NCI-H526 treated with DMSO at 0.1 percent for 48 hours (cell line): ENCODE measurements at places on chromosomes 5 and 9.

DNA sequence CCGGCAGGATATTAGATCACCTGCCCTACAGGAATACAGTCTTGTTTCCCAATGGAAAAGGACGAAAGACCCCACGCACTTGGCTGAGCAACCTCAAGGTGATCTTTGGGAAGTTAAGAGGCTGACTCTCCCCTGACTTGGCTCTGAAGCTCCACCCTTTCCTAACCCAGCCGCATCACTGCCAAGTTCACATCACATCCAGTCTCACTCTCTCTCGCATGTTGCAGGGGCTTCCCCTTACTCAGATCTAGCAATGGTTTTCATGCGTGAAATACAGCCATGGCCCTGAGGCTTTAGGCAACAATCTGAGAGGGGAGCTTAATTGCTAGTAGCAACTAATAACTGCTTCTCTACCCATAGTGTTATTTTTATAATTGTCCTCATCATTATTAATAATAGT lies 211.6 kb downstream of the DOCK8 start:
- DNase-seq = no peak

- DNase-seq = no peak
These were observed 39.4 kb downstream of the CTNNAL1 start for GRCh38 chr9:108973895-108974294.

DNA sequence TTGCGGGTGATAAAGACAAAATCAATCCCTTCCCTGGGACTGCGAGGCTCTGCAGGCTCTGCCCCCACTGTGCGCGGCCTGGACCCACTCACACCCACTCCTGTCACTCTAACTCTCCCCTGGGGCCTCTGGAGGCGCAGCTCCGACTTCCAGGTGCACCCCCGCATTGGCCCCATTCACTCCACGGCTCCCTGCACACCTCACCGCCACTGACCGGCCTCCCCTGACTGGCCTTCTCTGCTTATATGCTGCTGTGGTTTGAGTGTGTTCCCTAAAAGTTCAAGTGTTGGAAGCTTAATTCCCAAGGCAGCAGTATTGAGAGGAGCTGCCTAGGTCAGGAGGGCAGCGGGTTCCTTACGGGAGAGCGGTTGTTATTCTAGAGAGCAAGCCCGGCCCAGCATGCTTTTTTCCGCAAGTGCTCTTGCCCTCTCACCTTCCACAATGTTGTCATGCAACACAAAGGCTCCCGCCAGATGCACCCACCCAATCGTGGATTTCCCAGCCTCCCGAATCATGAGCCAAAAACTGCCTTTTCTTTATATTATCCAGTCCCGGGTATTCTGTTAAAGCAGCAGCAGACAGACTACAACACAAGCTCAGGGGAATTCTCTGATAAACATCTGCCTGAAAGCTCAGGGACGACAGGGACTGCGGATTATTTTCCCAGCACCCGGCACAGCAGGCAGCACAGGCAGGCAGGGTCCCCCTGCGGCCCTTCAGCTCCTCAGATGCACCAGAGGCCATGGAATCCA lies 73.5 kb upstream of the LRRTM2 start:
- DNase-seq = no peak

- DNase-seq = no peak
These were observed 54.8 kb downstream of the SLC22A5 start for GRCh38 chr5:132424167-132424880.

- DNase-seq = no peak
These were observed 25.2 kb downstream of the GLRX start for GRCh38 chr5:95797301-95797700.

DNA sequence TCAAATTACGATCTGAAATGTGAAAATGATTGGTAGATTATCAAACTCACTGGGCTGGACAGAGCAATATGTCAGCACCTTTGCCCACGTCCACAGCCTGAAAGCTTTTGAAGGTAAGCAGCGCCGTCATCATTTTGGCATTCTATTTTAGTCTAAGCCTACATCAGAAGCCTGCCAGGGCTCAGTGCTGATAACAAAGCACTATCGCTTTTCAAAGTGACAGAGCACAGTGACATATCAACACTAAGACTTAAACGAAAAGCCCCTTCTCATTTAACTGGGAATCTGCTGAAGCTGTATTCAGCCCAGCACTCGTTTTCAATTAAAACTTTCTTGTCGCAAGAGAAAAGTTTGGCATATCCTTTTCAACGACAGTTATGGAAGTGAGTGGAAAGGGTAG lies 1076.3 kb downstream of the PTPRD start:
- DNase-seq = no peak

- no peak for DNase-seq
These were observed 409.8 kb downstream of the NTRK2 start for GRCh38 chr9:85079349-85079748.

DNA sequence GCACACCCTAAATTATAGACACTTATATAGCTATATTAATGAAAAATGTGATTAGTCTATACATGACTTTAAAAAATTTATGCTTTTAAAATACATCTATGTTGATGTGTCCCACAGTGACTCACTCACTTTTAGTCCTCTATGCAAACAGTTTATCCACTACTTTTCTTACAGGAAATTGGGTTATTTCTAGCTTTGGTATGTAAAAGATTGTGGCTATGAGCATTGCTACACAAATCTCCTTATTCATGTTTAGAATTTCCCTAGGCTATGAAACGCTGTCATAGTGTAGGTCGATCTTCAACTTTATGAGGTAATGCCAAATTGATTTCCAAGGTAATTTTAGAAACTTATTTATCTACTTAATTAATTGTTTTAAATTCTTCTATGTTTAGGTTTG lies 687.4 kb downstream of the PRR16 start:
- DNase-seq = no peak

DNA sequence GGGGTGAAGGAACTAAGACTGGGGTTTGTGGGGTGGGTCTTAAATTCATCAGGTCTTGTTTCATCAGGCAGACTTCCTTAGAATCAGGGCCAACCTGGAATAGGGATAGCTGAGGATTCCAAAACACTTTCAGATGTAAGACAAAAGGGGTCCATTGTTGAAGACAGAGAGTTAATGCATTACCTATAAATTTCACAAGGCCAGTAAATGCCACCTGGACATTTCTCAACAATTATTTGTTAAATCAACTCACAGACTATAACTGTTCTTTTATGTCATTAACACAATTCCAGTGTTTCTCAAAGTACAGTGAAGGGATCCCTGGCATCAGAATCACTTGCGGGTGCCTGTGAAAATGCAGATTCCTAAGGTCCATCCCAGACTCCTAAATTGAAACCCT lies 2.8 kb downstream of the MARCHF3 start:
- no peak for DNase-seq

DNA sequence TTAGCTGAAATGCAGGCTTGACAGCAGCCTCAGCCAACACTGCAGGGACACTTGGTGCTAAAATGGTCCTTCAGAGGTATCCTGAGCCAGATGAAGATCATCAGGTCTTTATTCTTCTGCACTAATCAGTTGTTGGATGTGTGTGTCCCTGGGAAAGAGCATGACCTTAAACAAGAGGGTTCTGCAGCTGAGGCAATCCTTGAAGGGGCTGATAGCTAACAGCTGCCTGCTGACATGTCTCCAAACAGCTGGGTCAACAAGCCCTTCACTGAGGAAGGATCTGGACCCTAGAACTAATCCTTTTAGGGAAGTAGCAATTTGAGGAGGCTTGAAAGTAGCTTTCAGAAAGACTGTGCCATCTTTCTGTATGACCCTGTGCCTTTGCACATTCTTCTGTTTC lies 376.3 kb upstream of the ACTBL2 start:
- DNase-seq = no peak

DNA sequence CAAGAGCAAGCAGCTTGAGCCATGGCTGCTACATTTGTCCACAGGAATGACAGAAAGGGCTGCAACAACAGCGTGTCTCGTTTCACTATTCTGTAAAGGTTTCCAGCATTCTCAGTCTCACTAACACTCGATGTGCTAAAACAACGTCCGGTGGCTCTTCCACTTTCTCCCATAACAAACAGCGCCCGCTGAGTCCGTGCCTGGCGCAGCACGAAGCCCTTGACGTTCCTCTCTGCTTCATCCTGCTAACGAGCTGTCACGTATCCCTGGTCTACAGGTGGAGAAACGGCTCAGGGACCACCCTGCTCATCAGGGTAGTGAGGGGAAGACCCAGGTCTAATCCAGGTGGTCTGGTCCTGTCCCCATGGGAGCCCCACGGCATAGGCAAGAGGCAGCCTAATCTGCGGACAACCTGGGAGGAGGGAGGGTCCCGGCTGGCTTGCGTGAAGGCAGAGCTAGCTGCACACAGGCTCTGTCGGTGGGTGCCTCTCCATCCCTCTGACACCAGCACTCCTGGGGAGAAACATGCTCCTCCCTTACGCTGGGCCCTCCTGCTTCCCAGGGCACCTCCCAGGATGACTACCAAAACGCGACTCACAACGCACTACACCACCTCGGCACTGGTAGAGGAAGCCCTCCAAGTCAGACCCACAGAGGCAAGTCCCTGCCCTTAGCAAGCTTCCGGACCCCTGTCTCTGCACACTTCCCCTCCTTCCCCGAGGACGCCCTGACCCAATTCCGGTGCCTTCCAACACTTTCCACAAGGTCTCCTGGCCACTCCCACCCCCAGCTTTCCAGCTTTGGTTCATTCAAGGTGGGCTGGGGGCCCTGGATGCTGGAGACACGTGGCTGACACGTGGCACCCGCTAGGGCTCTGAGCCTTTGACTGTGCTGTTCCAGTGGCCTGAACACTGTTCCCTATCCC lies 43.3 kb downstream of the VAV2 start:
- no peak for DNase-seq

GRCh38 chr9:21070171-21070571 lies 7.6 kb downstream of the IFNB1 start:
- DNase-seq = no peak
